ENCODE measurements at places on chromosomes 4 and X.

- no peak for DNase-seq
These were observed 174.4 kb downstream of the MSL3 start for GRCh38 chrX:11932423-11932822.

DNA sequence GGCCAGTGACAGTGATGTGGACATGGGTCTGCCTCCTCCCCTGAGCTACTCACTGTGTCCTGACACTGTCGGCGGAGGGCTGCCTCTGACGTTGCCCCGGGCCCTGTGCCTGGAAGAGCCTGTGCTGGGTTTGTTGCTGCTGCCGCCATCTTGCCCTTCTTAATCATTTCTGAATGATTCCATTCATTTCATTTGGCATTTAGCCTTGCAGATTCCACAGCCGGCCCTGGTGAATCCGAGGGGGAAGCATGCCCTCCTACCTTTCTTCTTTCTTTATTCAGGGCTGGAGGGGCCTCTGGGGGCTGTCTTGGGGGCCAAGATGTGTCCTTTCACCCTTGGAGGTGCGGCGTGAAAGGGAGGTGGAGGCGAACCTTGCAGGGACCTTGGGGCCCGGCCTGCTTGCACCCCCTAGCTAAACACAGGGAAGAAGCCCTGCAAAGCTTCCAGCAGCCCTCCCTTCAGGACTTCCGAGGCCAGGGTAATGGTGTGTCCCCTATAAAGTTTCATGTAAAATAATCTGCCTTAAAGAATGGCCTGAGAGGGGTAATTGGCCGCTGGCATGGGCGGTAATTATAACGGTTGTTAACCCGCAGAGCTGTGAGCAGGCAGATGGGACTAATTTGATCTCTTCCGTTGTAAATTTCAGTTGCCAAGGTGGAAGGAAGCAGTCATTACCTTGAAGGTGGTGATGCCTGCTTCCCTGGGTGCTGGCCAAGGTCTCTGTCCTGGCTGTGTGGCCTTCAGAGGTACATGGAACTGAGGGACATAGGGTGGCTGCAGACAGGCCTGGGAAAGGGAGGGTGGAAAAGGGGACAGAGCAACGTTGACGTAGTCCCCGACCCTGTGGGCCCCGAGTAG is 92.3 kb downstream of the PSAPL1 start:
- no peak for DNase-seq

DNA sequence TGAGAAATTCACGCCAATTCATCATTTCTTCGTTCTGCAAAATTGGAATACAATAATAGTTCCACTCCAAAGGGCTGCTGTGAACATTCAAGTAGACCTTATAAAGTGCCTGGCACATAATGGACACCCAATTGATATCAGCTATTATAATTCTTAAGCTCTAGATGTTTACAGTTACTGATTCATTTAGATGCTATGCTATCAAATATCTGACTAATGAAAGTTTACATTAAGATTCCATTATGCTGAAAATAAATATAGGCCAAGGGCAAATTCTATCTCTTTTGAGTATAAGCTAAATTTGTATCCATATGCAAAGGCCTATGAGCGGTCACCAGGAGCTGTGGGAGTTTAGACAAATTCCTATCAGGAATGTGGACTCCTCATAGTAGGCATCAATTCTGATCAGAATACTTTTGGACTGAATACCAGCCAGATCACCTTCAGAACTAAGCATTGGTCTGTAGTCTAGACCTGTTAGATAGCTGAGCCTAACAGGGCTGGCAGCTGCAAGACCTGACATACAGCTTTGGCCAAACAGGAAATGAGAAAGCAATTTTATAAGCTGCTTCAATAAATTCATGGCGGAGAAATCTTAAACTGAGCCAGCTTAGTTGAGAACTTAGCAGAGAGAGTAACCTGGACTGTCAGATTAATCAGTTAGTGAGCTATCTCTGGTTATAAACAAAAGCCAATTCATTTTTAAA is 384.3 kb upstream of the ACTRT1 start:
- DNase-seq: no peak

DNA sequence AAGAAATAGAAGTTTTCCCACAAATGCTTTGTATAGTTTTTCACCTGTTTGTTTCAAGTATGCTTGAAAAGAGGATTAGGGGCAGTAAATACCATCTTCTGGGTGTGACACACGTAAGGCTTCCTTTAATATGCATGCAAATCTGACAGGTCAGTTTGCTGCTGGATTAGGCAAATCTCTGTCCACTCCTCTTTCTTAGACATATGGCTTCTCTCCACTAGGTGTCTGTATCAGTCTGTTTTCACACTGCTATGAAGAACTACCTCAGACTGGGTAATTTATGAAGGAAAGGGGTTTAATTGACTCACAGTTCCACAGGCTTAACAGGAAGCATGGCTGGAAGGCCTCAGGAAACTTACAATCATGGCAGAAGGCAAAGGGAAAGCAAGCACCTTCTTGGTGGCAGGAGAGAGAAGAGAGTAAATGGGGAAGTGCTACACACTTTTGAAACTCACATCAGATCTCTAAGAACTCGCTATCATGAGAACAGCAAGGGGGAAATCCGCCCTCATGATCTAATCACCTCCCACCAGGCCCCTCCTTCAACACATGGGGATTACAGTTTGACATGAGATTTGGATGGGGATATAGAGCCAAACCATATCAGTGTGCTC is 66.9 kb downstream of the TAB3 start:
- no peak for DNase-seq

DNA sequence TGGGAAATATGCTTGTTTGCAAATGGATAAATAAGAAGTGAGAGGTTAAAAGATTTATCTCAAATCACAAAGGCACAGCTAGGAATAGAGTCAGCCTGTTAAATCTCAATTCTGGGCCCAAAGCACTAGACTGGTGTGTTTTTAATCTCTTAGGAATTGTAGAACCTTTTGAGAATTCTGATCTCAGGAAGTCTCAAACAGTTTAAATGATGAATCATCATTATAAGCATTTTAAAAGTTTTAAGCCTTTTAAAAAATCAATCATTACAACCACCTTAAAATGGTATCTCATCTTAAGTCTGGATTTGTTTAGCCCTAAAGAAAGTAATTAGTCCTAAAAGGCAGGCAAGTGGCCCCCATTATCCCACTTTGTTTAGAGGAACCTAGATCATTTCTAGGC is 17.8 kb downstream of the DGKK start:
- no peak for DNase-seq

- DNase-seq: no peak
These were observed 17.6 kb upstream of the GK start for GRCh38 chrX:30635630-30636029.

DNA sequence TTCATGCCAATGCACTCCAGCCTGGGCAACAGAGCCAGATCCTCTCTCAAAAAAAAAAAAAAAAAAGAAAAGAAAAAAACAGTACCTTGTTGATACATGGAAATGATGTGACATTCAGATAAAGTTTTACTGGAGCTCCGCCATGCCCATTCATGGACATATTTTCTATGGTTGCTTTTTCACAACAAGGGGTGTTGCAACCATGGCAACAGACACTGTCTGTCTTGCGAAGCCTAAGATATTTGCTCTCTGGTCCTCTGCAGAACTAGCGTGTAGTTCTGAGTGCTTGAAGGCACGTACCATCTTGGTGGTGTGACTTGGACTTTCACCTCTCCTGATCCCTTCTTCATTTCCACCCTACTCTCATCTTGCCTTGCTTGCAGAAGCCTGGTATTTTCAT is 53.2 kb downstream of the TBL1X start:
- DNase-seq: no peak

GRCh38 chr4:174855050-174855449 is 26.0 kb upstream of the GLRA3 start:
- DNase-seq: no peak

DNA sequence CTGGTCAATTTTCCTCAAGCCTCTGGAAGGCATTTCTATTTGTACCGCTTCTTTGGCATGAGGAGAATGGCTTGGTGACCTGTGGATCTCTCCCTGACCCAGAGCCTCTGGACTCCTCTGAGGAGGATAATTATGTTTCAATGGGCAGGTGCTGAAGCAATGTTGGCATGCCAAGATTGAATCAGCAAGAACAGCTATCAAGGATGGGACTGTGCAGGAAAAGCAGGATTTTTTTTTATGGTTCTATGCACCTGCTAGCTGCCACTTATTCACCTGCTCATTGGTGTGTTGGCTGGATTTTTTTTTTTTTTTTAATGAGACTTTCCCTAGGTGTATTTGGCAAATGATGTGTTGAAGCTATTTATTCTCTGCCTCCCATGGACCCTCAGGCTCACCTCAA is 821.2 kb downstream of the RPA4 start:
- no peak for DNase-seq

DNA sequence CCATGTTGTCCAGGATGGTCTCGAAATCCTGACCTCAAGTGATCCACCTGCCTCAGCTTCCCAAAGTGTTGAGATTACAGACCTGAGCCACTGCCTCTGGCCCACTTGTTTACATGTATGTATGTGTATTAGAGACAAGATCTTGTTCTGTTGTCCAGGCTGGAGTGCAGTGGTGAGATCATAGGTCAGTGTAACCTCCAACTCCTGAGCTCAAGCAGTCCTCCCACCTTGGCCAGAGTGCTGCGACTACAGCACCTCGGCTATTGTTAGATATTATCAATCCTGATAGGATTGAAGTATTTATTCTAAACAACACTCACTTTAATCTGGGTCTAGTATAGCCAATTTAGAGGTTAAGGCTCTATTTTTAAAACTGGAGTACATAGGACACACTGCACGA is 36.0 kb downstream of the PAGE1 start:
- DNase-seq: no peak

GRCh38 chr4:13349096-13349495 is 135.0 kb downstream of the RAB28 start:
- DNase-seq: no peak

DNA sequence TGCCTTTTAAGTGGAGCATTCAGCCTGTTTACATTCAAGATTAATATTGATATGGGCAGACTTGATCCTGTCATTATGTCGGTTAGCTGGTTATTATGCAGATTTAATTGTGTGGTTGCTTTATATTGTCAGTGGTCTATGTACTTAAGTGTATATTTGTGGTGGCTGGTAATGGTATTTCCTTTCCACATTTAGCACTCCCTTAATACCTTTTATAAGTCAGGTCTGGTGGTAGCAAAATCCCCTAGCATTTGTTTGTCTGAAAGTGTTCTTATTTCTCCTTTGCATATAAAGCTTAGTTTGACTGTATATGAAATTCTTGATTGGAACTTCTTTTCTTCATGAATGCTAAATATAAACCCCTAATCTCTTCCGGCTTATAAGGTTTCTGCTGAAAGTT is 403.7 kb upstream of the EPHA5 start:
- DNase-seq: no peak

- DNase-seq: no peak
These were observed 46.0 kb downstream of the SEPSECS start for GRCh38 chr4:25113915-25114904.
